ENCODE measurements at places on chromosomes 2 and 18. TPM values are rescaled to one million over a fixed set of nuclear protein-coding genes. Genes with fewer than 3 reads are reported as not detected.

PJVK gene
- total RNA-seq: 6.3 TPM

KLHL29 gene
- 1.0 TPM for total RNA-seq

CREB1 gene
- total RNA-seq: 87.1 TPM

CNGA3 gene
- total RNA-seq: 0.33 TPM

CPO gene
- total RNA-seq: 0.95 TPM

MRPL33 gene
- total RNA-seq: 64.8 TPM

GRCh38 chr18:79365701-79366100, 30.0 kb upstream of the NFATC1 start:
- DNase-seq: peak; percentile 27

GRCh38 chr18:341102-341501, 73.3 kb upstream of the THOC1 start:
- DNase-seq: no peak

DNA sequence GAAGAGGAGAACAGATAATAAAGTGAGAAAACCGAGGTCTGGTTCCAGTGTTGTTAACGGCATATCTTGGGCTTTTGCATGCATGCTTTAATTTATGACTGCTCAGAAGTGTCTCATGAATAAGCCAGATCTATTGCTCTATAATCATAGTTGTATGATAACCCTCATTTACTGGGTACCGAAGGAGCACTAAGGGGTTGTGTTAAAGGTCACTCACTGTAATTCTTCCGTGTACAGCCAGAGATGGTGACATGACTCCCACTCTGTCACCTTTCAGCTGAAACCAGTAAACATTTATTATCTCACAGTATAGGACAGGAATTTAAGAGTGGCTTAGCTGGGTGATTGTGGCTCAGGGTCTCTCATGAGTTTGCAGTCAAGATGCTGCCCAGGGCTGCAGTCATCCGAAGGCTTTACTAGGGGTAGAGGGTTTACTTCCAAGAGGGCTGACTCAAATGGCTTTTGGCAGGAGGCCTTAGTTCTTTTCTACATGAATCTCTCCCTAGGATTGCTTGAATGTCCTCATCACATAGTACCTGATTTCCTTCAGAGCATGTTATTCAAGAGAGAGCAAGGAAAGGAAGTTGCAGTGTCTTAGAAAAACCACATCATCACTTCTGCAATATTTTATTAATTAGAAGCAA, 107.0 kb downstream of the NAB1 start:
- no peak for DNase-seq

GRCh38 chr2:225276207-225276606, 123.3 kb upstream of the NYAP2 start:
- DNase-seq: no peak

DNA sequence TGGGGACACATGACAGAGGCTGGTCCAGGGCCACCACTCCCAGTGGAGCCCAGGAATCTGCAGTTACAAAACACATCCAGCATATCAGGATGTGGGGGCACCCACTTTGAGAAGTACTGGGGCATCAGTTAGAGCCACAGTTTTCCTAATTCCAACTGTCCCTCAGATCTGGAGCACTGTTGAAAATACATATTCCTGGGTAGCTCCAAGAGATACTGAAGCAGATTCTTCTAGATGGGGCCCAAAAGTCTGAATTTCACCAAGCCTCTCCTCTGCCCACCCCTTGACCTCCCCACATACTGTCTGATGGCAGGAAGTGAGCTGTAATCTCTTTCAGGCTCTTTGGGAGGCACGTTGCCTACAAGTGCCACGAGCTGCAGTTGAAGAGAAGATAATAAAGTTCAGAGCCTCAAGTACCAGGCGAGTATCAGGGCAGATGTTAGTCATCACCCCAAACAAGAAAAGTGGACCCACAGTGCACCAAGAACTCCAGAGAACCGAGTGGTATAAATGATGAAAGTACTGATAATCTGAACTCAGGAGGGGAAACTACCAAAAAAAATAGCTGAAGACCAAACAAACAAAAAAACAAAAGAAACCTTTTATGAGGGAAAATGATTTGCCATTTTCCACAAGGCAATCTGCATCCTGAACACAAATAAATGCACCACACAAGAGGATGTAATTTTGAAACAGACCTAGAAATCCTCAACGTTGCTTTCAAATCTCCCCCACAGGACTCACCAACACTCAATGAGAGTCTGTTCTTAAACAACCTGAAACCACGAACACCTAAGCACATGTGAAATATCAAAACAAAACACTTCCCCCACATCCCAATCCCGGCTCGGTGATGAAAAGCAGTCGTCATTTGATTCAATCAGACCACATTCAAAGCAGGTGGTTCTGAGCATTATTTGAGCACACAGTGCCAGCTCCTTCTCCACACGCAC, 98.7 kb downstream of the TCF4 start:
- no peak for DNase-seq

DNA sequence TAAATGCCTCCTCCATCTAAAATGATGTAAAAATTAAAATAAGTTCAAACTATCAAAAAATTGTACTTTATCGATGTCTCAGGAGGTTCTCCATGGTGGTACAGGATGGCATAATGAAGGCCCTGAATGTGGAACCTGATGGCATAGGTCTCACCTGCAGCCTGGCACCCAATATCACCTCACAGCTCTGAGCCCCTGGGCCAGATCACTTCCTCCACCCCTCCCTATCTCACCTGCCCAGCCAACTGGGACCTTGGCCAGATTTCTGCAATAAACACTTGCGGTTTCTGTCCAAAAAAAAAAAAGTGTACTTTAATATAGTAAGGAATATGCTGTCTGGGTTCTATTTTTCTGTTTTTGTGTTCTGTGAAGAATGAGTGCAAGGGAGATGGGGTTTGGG, 6.7 kb upstream of the RBM45 start:
- DNase-seq: no peak

GRCh38 chr2:211070547-211070946, 514.1 kb downstream of the CPS1 start:
- DNase-seq: no peak
